ENCODE measurements at places on chromosomes 5 and 9.

GRCh38 chr5:173187054-173187743 lies 42.9 kb downstream of the BNIP1 start:
- DNase-seq, result no peak

- DNase-seq, result no peak
Measured at GRCh38 chr5:160174780-160175437, 54.4 kb upstream of the FABP6 start.

- peak; percentile 37 for DNase-seq
Measured at GRCh38 chr9:125374443-125375309, 113.0 kb downstream of the GAPVD1 start.

GRCh38 chr5:3489239-3489843 lies 106.3 kb upstream of the IRX1 start:
- no peak for DNase-seq

DNA sequence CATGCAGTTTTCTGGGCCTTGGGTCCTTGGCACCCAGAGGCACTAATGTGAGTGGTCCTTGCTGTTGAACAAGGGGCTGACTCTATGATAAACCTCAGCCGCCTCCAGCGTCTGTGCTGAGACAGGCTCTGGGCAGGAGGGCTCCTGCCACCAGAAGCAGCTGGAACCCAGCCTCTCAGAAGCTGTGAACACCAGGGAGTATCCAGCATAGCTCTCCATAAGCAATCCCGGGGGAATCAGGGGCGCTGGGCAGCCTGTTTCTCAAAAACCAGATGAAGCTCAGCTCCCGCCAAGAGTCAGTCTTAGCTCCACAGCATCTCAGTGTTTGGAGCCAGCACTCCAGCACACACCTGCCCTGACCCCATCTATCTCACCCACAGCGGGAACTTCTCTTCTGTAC lies 170.2 kb downstream of the HSPA4 start:
- no peak for DNase-seq

DNA sequence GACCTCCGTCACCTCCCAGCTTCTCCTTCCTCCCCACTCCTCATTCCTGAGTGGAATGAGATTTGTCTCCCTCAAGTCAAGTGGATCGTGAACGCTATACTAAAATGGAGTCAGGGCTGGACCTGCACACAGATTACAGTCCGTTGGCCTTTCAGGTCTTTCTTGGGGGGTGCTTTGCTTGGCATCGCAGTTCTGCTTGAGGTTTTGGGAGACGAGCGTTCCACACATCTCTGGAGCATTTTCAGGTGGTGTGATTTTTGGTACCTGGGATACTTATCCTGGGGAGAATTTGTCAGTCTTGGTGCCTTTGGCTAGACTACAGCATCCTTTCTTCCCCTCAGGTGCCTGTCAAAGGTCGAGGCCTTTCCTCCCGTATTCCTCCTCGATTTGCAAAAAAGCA lies 23.8 kb upstream of the POMT1 start:
- DNase-seq, result no peak

Data from activated T-helper 1 cell treated with Interleukin-2 at 50 U/mL for 16 hours (primary cell).